ENCODE measurements at places on chromosomes 6 and 20. TPM values are rescaled to one million over a fixed set of nuclear protein-coding genes. Genes with fewer than 3 reads are reported as not detected.

Gene SEMG1
- total RNA-seq = not detected

Gene EYA4
- total RNA-seq = 11.9 TPM

DNA sequence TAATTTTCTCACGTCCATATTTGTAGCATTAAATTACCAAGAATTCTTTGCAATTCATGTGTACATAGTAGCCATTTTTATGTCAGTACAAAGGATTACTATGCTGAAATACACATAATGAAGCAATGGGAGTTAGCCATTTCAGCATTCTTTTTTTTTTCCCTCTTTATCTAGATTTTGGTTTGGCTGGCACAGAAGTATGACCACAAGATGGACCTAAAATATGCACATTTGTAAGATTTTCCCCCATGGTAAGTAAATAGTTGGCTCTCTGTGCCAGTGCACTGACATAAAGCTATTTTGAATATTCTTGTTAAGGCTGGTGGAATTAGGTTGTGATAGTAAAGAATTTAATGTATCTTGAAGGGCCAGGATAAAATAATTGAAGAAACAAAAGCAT, 486.1 kb upstream of the BTBD3 start:
- no peak overlapping the region for H3K27ac ChIP-seq
- no peak overlapping the region for H3K4me3 ChIP-seq
- peaks cover 3% of the 10 kb centered on the region for H3K4me1 ChIP-seq
- DNase-seq = no peak
- no peaks in the 10 kb centered on the region for H3K36me3 ChIP-seq

Gene EYS
- total RNA-seq = under 0.01 TPM

Gene PRND
- total RNA-seq = not detected

DNA sequence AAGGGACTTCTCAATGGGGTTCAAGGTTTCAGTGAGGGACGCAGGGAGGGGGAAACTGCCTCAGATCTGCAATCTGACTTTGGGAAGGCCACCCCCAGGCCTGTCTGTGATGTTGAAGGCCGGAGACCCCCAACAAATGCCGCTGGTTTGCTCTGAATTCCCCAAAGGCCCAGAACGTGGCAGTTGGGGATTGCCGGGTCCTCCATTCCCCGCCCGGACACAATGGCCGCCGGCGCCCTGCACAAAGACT, 326 bp upstream of the BCL2L1 start:
- no peak for DNase-seq
- peaks cover 19% of the 10 kb centered on the region for H3K36me3 ChIP-seq
- no peaks in the 10 kb centered on the region for H3K27me3 ChIP-seq
- peak overlapping the region; percentile 75 for H3K4me3 ChIP-seq

DNA sequence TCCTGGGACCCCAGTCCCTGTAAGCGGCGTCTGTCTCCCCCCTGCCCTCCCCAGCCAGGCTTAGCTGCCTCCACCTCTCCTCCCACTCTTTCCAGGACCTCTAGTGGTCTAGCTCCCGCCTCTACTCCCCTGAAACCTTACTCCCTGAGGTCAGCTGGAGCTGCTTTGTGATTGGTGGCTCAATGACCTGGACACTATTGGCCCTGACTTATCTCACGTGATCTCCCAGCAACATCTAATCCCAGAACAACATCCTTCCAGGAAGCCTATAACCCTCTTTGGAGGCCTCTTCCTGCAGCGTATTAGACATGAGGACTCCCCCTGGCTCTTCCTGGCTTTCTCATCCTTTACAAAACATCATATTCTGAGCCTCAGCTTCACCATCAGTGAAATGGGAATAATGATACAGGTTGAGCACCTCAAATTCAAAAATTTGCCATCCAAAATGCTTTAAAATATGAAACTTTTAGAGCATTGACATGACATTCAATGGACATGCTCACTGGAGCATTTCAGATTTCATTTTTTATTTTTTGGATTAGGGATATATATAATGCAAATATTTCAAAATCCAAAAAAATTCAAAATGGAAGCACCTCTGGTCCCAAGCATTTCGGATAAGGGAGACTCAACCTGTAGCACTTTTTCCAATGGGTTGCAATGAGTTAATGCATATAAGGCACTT, 16.3 kb upstream of the SRC start:
- peaks cover 5% of the 10 kb centered on the region for H3K4me1 ChIP-seq
- H3K36me3 ChIP-seq = no peaks in the 10 kb centered on the region
- no peak overlapping the region for H3K27ac ChIP-seq
- no peak for DNase-seq

GRCh38 chr6:88709819-88710246, 253.6 kb downstream of the RNGTT start:
- no peak for DNase-seq
- H3K4me3 ChIP-seq = no peak overlapping the region
- no peaks in the 10 kb centered on the region for H3K36me3 ChIP-seq
- H3K4me1 ChIP-seq = no peaks in the 10 kb centered on the region
- H3K27me3 ChIP-seq = no peaks in the 10 kb centered on the region

Gene MYBL2
- total RNA-seq = 21.7 TPM

GRCh38 chr6:169665289-169665688, 36.5 kb downstream of the WDR27 start:
- H3K36me3 ChIP-seq = peaks cover 45% of the 10 kb centered on the region
- no peak overlapping the region for H3K4me3 ChIP-seq
- no peaks in the 10 kb centered on the region for H3K4me1 ChIP-seq
- no peak for DNase-seq

Gene GPLD1
- total RNA-seq = 0.28 TPM

DNA sequence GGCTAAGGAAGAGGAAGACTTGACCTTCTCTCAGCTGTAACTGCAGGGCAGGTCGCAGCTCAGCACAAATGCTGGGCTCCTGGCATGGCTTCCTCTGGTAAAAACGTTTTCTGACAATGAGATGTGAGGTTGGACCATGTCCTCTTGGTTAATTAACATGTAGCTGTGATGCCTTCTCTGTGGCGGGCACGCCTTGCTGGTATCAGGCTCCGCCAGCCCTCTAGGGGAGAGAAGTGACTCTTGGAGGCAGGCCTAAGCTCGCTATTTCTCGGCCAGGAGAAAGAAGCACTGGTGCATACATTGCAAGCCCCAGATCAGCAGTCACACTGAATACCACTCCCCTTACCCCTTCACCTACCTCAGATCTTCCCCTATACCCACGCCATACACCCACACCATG, 65.0 kb downstream of the QRSL1 start:
- H3K4me1 ChIP-seq = no peaks in the 10 kb centered on the region
- no peak overlapping the region for H3K27ac ChIP-seq
- DNase-seq = no peak

DNA sequence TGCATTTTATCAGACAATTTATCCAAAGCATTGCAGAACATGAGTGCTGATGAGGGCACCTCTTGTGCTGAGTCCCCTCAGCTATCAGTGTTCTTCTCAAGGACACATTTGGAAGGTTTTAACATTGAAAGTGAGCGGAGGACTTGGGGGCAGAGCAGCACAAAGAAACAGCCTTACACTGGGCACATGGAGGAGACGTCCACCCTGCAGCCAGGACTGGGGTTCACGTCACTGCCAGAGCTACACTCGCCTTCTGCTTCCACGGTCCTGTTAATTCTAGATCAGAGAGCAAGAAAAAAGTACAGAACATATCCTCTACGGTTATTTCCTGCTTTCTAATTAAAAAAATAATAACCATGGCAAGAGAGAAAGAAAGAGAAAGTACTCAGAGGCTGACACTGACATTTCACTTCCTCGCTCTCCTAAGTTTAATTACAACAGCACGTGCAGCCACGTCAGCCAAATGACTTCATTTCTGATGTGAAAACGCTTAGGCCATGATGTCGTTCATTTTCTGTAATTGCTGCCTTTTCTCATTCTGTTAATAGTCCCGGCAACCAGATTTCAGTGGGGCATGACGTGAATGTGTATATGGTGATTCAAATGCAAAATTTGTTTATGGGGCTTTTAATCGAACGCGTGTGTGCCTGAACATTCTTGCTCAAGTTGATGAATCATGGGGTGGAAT, 5.1 kb downstream of the PRND start:
- DNase-seq = peak; percentile 82
- H3K36me3 ChIP-seq = no peaks in the 10 kb centered on the region
- H3K27ac ChIP-seq = no peak overlapping the region
- H3K4me1 ChIP-seq = peaks cover 2% of the 10 kb centered on the region

DNA sequence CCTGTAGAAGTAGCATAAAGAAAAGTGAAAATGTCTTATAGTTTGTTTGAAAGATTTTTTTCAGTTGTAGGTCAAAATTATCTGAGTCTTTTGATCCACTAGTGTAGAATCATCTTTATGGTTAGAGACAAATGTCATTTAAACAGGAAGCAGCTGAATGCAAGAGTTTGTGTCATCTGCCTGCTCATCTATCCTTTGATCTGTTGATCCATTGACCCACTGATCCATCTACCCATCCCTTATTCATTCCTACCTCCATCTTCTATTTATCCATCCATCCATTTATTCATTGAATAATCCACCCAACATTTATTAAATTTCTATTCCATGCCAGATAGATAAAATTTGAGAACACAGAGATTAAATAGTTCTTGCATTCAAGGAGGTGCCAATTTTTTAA, 62.6 kb downstream of the MKKS start:
- no peaks in the 10 kb centered on the region for H3K36me3 ChIP-seq
- no peaks in the 10 kb centered on the region for H3K27me3 ChIP-seq
- no peak for DNase-seq
- no peak overlapping the region for H3K4me3 ChIP-seq

- H3K27me3 ChIP-seq = no peaks in the 10 kb centered on the region
- H3K4me3 ChIP-seq = no peak overlapping the region
- no peaks in the 10 kb centered on the region for H3K36me3 ChIP-seq
- DNase-seq = no peak
Observed at GRCh38 chr20:50278377-50278683, 87.7 kb downstream of the CEBPB start.

Gene TGM3
- total RNA-seq = not detected

GRCh38 chr6:22926790-22927354, 357.5 kb downstream of the HDGFL1 start:
- H3K27ac ChIP-seq = no peak overlapping the region

Gene FAXC
- total RNA-seq = 1.9 TPM

- no peak for DNase-seq
- H3K4me1 ChIP-seq = no peaks in the 10 kb centered on the region
- H3K27ac ChIP-seq = no peak overlapping the region
- H3K4me3 ChIP-seq = no peak overlapping the region
- H3K36me3 ChIP-seq = no peaks in the 10 kb centered on the region
- no peaks in the 10 kb centered on the region for H3K27me3 ChIP-seq
Observed at GRCh38 chr20:15867899-15868298, 705.3 kb downstream of the KIF16B start.

- no peaks in the 10 kb centered on the region for H3K36me3 ChIP-seq
- DNase-seq = no peak
- H3K4me1 ChIP-seq = no peaks in the 10 kb centered on the region
- no peak overlapping the region for H3K27ac ChIP-seq
Observed at GRCh38 chr6:54579011-54579410, 267.6 kb upstream of the FAM83B start.

Gene BMP6
- 0.28 TPM for total RNA-seq

DNA sequence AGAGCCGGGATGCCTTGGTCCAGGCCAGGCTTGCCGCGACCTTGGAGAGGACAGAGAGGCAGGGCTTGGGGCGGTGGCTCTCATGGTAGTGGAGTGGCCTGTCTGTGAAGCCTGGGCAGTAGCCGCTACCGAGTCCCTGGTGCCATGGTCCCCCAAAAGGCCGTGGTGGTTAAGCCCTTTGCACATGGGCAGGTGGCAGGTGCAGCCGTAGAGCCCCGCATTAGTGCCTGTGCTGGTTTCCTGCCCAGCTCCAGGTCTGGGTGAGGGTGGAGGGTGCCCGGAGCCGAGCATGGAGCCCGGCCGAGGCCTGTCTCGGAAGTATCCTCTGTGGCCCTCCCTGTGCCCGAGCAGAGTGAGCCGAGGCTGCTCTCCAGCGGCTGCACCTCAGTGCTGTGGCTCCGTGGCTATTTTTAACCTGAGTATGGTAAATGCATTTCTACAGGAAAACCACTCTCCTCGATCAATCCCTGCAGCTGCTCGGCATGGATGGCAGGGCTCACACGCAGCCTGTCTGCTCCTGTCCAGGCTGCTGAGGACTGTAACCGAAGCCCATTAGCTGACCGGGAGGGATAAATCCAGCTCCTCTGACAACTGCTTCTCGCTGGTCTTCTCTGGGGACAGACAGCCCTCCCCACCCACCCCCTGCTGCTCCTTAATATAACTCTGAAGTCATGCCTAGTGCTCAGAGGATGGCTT, 36.3 kb upstream of the GATA5 start:
- no peaks in the 10 kb centered on the region for H3K36me3 ChIP-seq
- no peak overlapping the region for H3K4me3 ChIP-seq
- H3K27me3 ChIP-seq = peaks cover 48% of the 10 kb centered on the region
- no peak overlapping the region for H3K27ac ChIP-seq
- no peak for DNase-seq

Gene LY6G5B
- 2.2 TPM for total RNA-seq

GRCh38 chr6:136685540-136686108, 106.7 kb downstream of the MAP3K5 start:
- no peak overlapping the region for H3K27ac ChIP-seq
- H3K27me3 ChIP-seq = no peaks in the 10 kb centered on the region
- H3K36me3 ChIP-seq = peaks cover 5% of the 10 kb centered on the region
- H3K4me3 ChIP-seq = no peak overlapping the region

GRCh38 chr6:31272436-31272835, 544 bp upstream of the HLA-C start:
- peak overlapping the region; percentile 58 for H3K4me3 ChIP-seq
- DNase-seq = no peak
- no peaks in the 10 kb centered on the region for H3K4me1 ChIP-seq
- H3K36me3 ChIP-seq = peaks cover 10% of the 10 kb centered on the region
- H3K27me3 ChIP-seq = peaks cover 9% of the 10 kb centered on the region

Measured in IMR-90 (cell line).